Non-pigmented ciliary epithelial cell (primary cell): ENCODE measurements at places on chromosomes 7 and 10.

DNA sequence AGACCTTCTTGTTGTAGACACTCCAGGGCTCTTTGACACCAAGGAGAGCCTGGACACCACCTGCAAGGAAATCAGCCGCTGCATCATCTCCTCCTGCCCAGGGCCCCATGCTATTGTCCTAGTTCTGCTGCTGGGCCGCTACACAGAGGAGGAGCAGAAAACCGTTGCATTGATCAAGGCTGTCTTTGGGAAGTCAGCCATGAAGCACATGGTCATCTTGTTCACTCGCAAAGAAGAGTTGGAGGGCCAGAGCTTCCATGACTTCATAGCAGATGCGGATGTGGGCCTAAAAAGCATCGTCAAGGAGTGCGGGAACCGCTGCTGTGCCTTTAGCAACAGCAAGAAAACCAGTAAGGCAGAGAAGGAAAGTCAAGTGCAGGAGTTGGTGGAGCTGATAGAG is 5.5 kb downstream of the GIMAP7 start:
- DNase-seq = no peak

GRCh38 chr7:102303669-102304422 is 17.2 kb downstream of the SH2B2 start:
- DNase-seq = no peak

DNA sequence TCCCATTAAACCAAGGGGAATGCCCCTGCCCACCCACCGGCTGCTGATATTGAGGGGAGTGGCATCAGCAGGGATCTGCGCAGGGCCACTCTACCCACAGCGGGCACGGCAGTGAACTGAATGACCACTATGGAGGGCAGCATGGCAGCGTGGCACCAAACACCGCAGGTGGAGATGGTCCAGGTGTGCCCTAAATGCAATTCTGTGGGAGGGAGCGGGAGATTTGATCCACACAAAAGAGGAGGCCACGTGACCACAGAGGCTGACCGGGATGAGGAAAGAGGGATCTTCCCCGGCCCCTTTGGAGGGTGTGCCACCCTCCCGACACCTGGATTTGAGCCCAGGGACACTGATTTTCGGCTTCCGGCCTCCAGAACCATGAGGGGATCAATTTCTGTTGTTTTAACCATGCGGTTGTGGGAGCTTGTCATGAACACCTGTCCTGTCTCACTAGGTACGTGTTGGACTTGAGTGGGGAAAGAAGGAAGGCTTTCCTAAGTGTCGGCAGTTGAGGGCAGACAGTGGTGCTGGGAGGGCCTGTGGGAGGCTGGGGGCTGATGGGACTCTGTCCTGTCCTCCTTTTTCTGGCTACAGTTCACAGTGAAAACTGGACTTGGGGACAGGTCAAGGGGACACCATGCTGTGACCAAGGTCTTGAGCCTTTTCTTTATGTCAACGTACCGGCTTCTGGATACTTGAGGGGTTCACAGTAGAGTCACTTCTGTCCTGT is 66.1 kb downstream of the CFAP46 start:
- DNase-seq = no peak

DNA sequence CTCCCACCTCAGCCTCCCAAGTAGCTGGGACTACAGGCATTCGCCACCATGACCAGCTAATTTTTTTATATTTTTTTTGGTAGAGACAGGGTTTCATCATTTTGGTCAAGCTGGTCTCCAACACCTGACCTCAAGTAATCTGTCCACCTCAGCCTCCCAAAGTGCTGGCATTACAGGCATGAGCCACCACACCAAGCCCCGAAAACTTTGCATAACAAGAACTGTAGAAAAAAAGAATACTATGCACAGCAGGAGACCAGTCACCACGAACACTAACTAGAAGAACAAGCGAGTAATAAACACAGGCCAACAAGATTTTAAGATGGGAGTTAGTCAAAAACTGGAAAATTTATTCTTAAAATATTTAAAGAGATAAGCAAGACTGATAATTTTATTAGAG is 447.0 kb downstream of the ETV1 start:
- no peak for DNase-seq

DNA sequence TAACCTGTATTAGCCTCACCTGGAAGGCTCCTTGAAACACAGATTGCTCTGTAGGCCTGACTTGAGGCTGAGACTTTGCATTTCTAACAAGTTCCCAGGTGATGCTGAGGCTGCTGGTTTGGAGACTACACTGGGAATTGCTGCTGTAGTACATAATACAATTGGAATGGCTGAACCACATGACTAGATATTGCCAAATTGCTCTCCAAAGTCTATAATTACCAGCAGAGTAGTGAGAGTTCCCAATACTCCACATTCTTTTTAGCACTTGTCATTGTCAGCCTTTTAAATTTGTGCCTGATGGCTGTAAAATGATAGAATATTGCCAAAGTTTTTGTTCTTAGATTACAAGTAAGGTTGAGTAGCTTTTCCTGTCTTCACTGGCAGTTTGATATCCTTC is 39.9 kb downstream of the PLEKHA8 start:
- peak; percentile 75 for DNase-seq

DNA sequence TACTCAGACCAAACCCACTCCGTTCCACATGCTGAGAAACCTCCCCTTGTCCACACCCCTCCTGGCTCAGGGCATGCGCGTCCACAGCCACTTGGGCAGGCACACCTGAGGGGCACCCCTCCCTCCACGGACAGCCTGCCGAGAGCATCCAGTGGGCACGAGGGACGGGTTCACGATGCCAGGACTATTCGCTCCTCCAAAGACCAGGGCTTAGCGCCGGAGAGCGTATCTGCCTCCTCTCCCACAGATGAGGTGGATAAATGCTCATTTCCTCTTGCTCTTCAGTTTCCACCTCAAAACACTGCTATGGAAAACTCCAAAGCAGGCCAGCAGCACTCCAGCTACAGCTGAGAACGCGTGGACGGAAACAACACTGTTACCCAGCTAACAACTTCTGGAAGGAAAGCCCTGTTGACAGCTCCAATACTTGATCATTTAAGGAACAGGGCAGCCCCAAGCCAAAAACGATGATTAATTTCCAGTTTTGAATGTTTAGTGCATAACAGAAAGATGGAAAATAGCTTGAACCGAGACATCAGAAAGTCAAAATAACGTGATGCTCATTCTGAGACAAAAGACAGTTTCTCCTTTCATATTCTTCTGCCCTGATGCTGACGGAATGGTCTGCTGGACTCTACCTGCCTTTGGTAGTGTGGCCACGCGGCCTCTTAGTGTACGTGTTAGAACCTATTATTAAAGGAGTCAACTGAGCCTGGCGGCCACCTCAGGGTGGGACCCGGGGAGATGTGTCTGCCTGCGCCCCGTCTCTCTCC is 204.7 kb downstream of the DNAJB6 start:
- no peak for DNase-seq

GRCh38 chr10:125156196-125156595 is 4.2 kb downstream of the CTBP2 start:
- DNase-seq = no peak

- DNase-seq = no peak
Observed at GRCh38 chr10:60735244-60735643, 43.0 kb upstream of the CDK1 start.

- DNase-seq = no peak
Observed at GRCh38 chr10:93067443-93068365, 6.0 kb upstream of the CYP26A1 start.

GRCh38 chr7:120060281-120060680 is 212.7 kb upstream of the KCND2 start:
- peak; percentile 23 for DNase-seq

DNA sequence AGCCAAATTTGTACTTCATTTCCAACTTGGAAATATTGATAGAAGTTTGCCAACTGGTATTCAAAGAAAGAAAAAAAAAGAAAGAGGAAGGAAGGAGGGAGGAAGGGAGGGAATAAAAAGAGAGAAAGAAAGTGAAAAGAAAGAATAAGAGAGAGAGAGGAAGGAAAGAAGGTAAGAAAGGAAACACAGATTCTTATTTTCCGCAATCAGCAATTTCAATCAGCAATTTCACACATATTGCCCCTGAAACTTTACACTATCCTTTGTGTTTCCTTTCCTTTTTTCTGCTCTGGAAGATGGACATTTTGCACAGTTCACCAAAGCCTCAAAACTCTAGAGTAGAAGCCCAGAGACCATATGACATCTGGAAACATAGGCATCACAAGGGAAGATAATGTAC is 888.1 kb downstream of the REEP3 start:
- no peak for DNase-seq

- DNase-seq = no peak
Observed at GRCh38 chr7:116689790-116690259, 17.8 kb downstream of the MET start.

- DNase-seq = no peak
Observed at GRCh38 chr10:124632064-124632531, 112.1 kb downstream of the FAM53B start.

- no peak for DNase-seq
Observed at GRCh38 chr7:904847-905246, 28.5 kb downstream of the GET4 start.

GRCh38 chr10:79910344-79910743 is 38.6 kb downstream of the SFTPD start:
- no peak for DNase-seq

- DNase-seq = no peak
Observed at GRCh38 chr10:29980084-29980483, 79.3 kb downstream of the JCAD start.

- no peak for DNase-seq
Observed at GRCh38 chr10:14476006-14476405, 145.3 kb upstream of the FRMD4A start.

GRCh38 chr10:68231817-68232251 is at the start of gene ATOH7:
Gene ATOH7 (minus strand): TSS chr10:68232113. CDS start chr10:68231677, 436 bp downstream.
- DNase-seq = no peak

GRCh38 chr10:16656895-16657294 is 135.2 kb upstream of the C1QL3 start:
- DNase-seq = no peak
